ENCODE measurements at places on chromosomes 3 and 15. TPM values are rescaled to one million over a fixed set of nuclear protein-coding genes. Genes with fewer than 3 reads are reported as not detected.

GRCh38 chr15:83248151-83249029 is 36.1 kb downstream of the BNC1 start:
- DNase-seq, result peak; percentile 73

SELENOS gene
- 84.6 TPM for total RNA-seq

CLEC3B gene
- total RNA-seq, result 0.43 TPM

CHST2 gene
- 40.2 TPM for total RNA-seq

DNA sequence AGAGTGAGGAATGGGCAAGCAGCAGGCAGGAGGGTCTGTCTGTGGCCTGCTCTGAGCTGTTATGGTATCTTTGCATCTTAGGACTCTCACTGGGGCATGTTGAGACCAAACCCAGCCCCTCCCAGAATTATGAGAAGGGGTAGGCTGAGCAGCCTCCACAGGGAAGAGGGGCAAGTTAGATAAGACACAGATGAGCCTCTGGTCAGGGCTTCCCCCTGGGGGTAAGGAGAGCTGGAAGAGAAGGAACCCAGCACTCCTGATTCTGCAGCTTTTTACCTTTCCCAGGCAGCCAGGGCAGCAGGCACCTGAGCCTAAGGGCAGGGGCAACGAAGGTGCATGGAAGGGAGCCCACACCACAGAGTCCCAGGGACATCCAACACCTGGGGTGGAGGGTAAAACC is 19.3 kb downstream of the DUOX1 start:
- DNase-seq, result no peak

GRCh38 chr15:51313074-51313393 is 25.4 kb downstream of the CYP19A1 start:
- no peak for DNase-seq

DAZL gene
- total RNA-seq, result not detected

- no peak for DNase-seq
Measured at GRCh38 chr15:100049483-100049882, 292.3 kb downstream of the ADAMTS17 start.

DNA sequence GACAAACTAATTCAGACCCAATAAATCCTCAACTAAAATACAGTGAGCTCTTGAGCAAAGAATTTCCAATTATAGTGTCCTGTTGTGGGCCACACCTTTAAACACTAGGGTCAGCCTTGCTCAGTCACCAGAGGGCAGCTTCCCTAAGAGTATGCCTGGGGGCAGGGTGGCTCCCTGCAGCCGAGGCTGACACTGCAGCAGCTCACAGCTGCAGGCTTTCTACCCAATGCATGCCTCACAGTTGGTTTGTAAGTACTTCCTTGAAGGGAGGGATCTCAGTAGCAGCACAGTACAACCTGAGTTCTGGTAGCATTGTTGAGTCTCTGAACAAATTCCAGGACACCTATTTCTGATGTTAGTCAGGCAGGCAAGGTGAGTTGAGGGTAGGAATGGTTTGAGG is 335.6 kb downstream of the TUSC7 start:
- DNase-seq, result no peak

CHL1 gene
- not detected for total RNA-seq

DNA sequence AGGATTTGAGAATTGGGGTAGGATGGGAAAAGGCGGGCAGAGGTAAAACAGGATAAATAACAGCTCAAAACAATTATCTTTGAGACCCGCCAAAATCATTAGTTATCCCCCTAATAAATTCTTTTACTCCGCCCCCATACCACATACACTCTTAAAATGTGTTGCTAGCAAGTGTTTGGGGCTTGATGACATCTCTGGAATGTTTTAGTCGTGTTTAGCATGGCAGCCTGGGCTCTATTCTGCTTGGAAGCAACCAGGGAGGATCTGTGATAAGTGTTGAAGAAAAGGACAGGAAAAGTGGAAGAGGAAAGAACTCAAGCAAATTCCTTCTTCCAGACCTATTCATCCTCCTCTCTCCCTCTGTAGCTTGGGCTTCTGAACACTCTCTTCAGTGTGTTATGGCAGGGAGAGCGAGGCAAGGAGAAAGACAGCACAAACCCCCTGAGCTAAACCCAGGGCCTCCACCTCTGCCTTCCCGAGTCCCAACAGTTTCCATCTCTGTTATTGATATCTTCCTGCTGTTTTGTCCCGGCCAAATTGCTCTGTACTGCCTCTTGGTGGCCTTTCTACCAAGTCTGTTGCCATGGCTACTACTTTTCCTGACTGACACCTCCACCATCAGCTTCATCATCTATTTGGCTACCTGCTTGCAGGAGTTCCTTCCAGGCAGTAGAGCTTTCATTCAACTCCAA is 135.8 kb downstream of the RPL22L1 start:
- no peak for DNase-seq

ALS2CL gene
- total RNA-seq, result 2.6 TPM

- no peak for DNase-seq
Measured at GRCh38 chr15:91940496-91941381, 87.2 kb downstream of the SLCO3A1 start.

DNA sequence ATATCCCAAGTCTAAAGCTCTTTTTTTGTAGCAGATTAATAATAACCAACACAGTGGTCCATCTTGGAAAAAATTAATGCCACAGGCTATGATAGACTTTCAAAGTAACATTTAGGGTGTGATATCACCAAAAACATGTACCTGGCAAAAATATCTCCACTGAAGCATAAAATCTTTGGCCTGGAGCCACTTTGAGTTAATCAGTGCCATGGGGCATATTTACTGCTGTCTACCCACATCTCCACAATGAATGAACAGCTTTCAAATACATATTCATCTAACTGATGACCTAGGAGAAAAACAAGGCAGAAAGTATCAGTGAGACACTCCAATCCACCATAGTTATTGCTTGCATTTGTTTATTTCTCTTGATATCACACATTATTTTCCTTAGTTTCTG is 296.0 kb upstream of the MDFIC2 start:
- no peak for DNase-seq
